Uterus (tissue), 4 donors: ENCODE measurements at places on chromosomes 7 and 10. TPM values are rescaled to one million over a fixed set of nuclear protein-coding genes. Genes with fewer than 3 reads are reported as not detected.

GRCh38 chr10:43949351-43949750 lies 300.7 kb upstream of the ZNF32 start:
- no peak for DNase-seq
- H3K4me1 ChIP-seq = no peaks in the 10 kb centered on the region
- H3K27me3 ChIP-seq = no peaks in the 10 kb centered on the region
- H3K4me3 ChIP-seq = no peak overlapping the region

Gene TMEM60
- total RNA-seq = 6.2 TPM

DNA sequence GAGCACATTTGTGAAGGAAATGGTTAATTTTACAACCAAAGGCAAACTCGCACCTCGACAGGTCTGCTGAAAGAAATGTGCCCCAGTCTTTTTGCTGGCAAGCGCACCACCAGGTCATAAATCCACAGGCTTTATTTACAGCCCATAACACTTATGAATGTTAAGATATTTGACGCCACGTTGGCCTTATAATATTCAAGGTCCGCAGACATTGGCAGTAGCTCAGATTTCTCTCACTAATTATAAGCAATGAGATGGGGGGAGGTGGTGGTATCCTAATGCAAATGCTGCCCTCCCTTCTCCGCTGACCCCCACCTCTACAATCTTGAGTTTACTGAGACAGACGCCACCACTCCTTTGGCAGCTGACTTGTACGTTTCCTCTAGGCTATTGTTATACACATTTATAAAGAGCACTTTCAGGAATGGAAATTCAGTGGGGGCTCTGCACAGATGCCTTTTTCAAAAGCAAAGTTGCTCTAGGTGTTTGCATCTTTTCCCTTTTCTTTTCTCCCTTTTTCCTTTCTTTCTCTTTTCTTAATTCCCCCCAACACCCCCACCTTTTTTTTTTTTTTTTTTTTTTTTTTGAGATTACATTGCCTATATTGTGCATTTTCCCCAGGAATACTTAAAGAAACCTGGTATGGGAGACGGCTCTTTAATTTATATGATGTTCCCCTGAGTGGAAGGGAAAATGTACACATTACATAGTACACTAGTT lies 6.7 kb downstream of the TCF7L2 start:
- H3K4me1 ChIP-seq = peaks cover 12% of the 10 kb centered on the region
- H3K27ac ChIP-seq = peak overlapping the region; percentile 93
- no peak for DNase-seq
- H3K27me3 ChIP-seq = no peaks in the 10 kb centered on the region

- DNase-seq = no peak
- no peak overlapping the region for H3K4me3 ChIP-seq
- H3K36me3 ChIP-seq = no peaks in the 10 kb centered on the region
- H3K27me3 ChIP-seq = no peaks in the 10 kb centered on the region
Measured at GRCh38 chr7:2131341-2131740, 101.4 kb downstream of the MAD1L1 start.

GRCh38 chr10:2251631-2252030 lies 514.3 kb upstream of the ADARB2 start:
- no peaks in the 10 kb centered on the region for H3K27me3 ChIP-seq
- DNase-seq = no peak
- no peak overlapping the region for H3K4me3 ChIP-seq
- no peaks in the 10 kb centered on the region for H3K36me3 ChIP-seq

Gene TBXAS1
- 6.6 TPM for total RNA-seq

GRCh38 chr10:1294748-1295147 lies 238.6 kb downstream of the WDR37 start:
- DNase-seq = no peak
- H3K4me3 ChIP-seq = no peak overlapping the region
- no peaks in the 10 kb centered on the region for H3K4me1 ChIP-seq
- H3K27ac ChIP-seq = no peak overlapping the region
- H3K27me3 ChIP-seq = no peaks in the 10 kb centered on the region
- H3K36me3 ChIP-seq = no peaks in the 10 kb centered on the region

DNA sequence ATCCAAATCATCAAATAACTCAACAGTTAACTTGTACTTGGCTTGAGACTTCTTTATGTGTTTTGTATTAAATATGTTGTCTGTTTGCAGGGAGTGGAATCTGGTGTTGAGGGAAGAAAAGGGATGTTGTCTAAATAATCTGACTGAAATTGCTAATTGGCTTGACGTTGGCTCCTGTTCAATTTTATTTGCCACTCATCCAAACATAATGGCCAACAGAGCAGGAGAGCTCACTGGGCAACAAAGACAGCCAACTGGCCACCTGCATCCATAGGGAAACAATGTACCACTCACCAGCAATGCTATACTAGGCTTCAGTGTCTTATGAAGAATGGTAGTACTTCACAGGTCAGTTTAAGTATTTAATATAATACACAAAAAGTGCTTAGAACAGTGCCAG lies 80.5 kb downstream of the FAM13C start:
- no peaks in the 10 kb centered on the region for H3K4me1 ChIP-seq
- DNase-seq = no peak
- no peak overlapping the region for H3K27ac ChIP-seq
- no peaks in the 10 kb centered on the region for H3K36me3 ChIP-seq
- no peak overlapping the region for H3K4me3 ChIP-seq

- no peaks in the 10 kb centered on the region for H3K27me3 ChIP-seq
- H3K27ac ChIP-seq = peak overlapping the region; percentile 54
- no peak overlapping the region for H3K4me3 ChIP-seq
- DNase-seq = no peak
Measured at GRCh38 chr10:110356628-110357245, 52.0 kb upstream of the SMNDC1 start.

Gene SH2D4B
- not detected for total RNA-seq

- peaks cover 9% of the 10 kb centered on the region for H3K27me3 ChIP-seq
- H3K4me3 ChIP-seq = peak overlapping the region; percentile 26
- peaks cover 10% of the 10 kb centered on the region for H3K4me1 ChIP-seq
- no peak for DNase-seq
- H3K36me3 ChIP-seq = no peaks in the 10 kb centered on the region
Measured at GRCh38 chr10:97849103-97849686, 448 bp upstream of the GOLGA7B start.

GRCh38 chr10:3098689-3099088 lies 31.3 kb downstream of the PFKP start:
- H3K27ac ChIP-seq = no peak overlapping the region
- H3K27me3 ChIP-seq = no peaks in the 10 kb centered on the region
- no peak overlapping the region for H3K4me3 ChIP-seq
- peaks cover 3% of the 10 kb centered on the region for H3K4me1 ChIP-seq
- no peak for DNase-seq
- no peaks in the 10 kb centered on the region for H3K36me3 ChIP-seq

Gene DRGX
- total RNA-seq = not detected

- no peak overlapping the region for H3K4me3 ChIP-seq
- H3K27ac ChIP-seq = peak overlapping the region; percentile 36
- H3K36me3 ChIP-seq = no peaks in the 10 kb centered on the region
- no peaks in the 10 kb centered on the region for H3K27me3 ChIP-seq
- H3K4me1 ChIP-seq = no peaks in the 10 kb centered on the region
Measured at GRCh38 chr10:15334650-15335323, 36.3 kb downstream of the FAM171A1 start.

DNA sequence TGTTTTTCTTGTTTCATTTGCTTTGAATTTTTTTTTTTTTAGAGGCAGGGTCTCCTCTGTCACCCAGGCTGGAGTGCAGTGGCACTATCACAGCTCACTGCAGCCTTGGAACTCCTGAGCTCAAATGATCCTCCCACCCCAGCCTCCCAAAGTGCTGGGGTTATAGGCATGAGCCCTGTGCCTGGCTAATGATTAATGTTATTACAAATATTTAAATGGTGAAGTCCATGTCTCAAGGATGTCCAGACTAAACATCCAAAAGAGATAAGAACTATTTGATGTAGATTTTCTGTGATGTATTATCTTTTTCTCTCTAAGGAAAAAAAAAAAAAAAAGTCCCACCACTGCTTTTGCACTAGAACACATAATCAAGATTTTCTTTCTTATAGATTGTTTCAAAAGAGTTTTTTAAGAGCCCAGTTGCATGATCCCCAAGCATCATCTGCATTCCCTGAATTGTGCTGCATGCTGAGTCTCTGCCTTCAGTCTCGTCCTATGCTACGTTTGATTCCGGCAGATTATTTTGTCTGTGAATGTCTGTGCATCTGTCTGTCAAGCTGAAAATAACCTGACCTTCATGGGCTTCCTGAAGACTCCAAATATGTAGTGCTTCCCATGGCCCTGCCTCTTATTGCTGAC lies 33.4 kb downstream of the MACROH2A2 start:
- no peak for DNase-seq
- no peaks in the 10 kb centered on the region for H3K4me1 ChIP-seq
- no peaks in the 10 kb centered on the region for H3K36me3 ChIP-seq

GRCh38 chr10:48845512-48845911 lies 94.1 kb downstream of the LRRC18 start:
- DNase-seq = no peak
- no peak overlapping the region for H3K4me3 ChIP-seq
- no peak overlapping the region for H3K27ac ChIP-seq
- H3K27me3 ChIP-seq = no peaks in the 10 kb centered on the region

DNA sequence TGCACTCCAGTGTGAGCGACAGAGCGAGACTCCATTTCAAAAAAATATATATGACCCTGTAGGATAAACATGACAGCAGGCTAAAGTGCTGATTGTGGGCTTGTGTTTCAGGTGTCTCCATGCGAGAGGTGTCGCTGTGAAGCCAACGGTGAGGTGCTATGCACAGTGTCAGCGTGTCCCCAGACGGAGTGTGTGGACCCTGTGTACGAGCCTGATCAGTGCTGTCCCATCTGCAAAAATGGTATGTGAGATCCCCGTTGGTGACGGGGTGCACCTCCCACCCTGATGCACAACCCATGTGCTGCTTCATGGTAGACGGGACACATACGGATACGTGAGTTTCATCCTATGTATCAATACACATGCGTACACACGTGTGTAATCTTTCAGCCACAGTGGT lies 29.2 kb downstream of the VWC2 start:
- no peaks in the 10 kb centered on the region for H3K27me3 ChIP-seq
- no peak overlapping the region for H3K27ac ChIP-seq
- no peaks in the 10 kb centered on the region for H3K4me1 ChIP-seq
- no peak overlapping the region for H3K4me3 ChIP-seq

Gene RTKN2
- not detected for total RNA-seq

DNA sequence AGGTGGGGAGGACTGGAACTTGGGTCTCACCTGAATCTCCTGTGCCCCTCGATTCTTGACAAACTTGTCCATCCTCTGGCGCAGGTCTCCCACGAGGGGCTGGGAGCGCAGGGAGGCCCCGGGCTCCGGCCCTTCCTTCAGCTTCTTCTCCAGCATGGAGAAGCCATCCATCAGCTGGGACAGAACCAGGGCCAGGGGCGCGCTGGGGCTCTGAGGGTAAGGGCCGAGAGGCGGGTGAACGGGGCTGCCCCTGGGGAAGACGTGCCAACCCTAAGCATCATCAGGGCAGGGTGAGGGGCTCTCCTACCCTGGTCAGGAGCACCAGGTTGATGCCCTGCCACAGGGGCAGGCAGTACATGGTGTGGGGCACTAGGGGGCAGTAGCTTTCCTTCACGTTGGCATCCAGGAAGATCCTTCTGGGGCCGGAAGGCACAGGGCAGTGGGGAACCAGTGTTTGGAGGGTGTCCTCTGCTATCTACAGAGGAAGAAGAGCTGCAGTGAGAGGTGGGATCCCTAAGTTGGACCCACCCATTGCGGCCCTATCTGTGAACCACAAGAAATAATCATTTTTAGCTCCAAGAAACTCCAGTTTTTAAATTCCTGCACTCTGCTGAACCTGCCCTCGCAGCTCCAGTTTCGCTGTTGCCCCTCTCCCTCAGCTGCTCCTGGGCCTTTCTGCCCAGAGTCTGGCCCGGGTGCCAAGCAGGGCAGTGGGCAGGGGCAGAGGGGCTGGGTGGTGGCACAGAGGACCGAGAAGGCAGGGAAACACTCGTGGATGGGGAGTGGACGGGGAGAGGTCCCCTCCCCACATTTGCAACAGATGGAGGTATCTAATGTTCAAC lies 10.8 kb upstream of the PYROXD2 start:
- no peak for DNase-seq
- H3K27me3 ChIP-seq = no peaks in the 10 kb centered on the region
- H3K27ac ChIP-seq = no peak overlapping the region
- no peaks in the 10 kb centered on the region for H3K36me3 ChIP-seq
- no peaks in the 10 kb centered on the region for H3K4me1 ChIP-seq

Gene AGBL3
- 1.3 TPM for total RNA-seq

Gene ADAMTS14
- total RNA-seq = not detected

GRCh38 chr10:70190581-70190980 lies 20.3 kb upstream of the SAR1A start:
- DNase-seq = no peak
- H3K4me1 ChIP-seq = no peaks in the 10 kb centered on the region
- no peaks in the 10 kb centered on the region for H3K36me3 ChIP-seq
- H3K27me3 ChIP-seq = no peaks in the 10 kb centered on the region
- no peak overlapping the region for H3K27ac ChIP-seq

Gene GRID2IP
- total RNA-seq = not detected

GRCh38 chr7:815284-816216 lies 16.7 kb upstream of the SUN1 start:
- peak overlapping the region; percentile 99 for H3K27ac ChIP-seq
- peak; percentile 53 for DNase-seq
- no peaks in the 10 kb centered on the region for H3K36me3 ChIP-seq
- peaks cover 4% of the 10 kb centered on the region for H3K4me1 ChIP-seq

DNA sequence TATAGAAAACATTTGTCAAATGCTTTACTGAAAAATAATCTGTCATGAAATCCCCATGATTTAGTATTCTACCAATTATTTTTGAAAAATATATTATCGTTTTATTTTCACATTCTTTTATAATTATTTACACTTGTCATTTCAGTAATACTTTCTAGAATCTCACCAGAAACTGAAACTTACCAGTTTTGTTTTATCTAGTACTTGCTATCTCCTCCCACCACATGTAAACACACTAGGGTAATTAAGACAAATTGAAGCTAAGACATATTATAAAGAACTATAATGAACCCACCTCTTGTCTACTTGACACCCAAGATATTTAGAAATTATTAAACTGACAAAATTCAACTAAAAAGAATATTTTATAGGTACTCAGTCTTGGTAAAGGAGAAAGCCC lies 51.5 kb upstream of the GRM3 start:
- H3K27me3 ChIP-seq = no peaks in the 10 kb centered on the region
- H3K4me1 ChIP-seq = no peaks in the 10 kb centered on the region
- no peak overlapping the region for H3K4me3 ChIP-seq
- H3K36me3 ChIP-seq = no peaks in the 10 kb centered on the region

GRCh38 chr7:12127455-12127854 lies 83.6 kb upstream of the TMEM106B start:
- DNase-seq = no peak
- no peaks in the 10 kb centered on the region for H3K4me1 ChIP-seq
- H3K27ac ChIP-seq = no peak overlapping the region

DNA sequence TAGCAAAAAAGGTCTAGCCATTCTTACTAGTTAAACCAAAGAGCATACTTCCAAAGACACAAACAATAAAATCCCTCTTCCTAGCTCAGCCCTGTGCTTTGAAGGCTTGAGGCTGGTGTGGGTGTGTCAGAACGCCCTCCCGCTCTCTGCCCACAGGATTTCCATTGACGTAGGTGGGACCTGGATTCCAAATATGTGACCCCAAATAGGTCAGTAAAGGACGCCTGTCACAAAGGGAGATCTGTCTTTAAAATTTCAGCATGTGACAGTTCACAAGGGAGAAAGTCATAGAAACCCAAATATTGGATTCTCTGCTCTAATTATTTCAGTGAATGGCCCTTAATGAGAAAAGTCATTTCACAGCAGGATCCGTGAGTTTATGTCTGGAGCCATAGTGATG lies 39.9 kb upstream of the LYZL1 start:
- no peaks in the 10 kb centered on the region for H3K36me3 ChIP-seq
- no peak for DNase-seq
- no peaks in the 10 kb centered on the region for H3K4me1 ChIP-seq
